Endodermal cell (in vitro differentiated cells): ENCODE measurements at places on chromosomes 7 and 10. TPM values are rescaled to one million over a fixed set of nuclear protein-coding genes. Genes with fewer than 3 reads are reported as not detected.

DNA sequence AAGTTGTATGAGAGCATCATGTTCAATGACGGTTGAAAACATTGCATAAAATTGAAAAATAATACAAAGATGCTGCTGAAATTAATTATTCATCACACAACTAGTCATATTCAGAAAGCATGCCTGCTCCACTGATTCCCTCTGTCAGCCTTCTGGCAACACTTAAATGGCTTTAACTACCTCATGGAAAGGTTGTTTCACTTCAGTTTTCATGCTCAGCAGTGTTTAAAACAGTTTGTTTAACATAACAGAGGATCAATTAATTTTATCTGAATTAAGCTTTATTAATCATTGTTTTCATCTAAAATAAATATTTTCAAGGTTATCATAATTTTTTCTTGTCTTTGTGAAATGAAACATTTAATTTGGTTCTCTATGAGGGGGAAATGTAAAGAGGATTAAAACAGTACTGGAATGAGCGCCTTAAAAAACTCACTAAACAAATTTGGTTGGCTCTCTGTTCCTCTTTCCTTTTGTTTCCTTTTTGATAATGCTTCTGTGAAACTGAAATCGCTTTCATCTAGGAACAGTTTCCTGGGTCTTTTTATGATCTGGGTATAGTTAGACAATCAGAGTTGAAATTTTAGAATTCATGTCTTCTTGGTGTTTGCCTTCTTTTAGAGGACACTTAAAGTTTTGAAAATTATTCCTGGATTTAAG lies 427.4 kb downstream of the SH2D4B start:
- H3K36me3 ChIP-seq: no peaks in the 10 kb centered on the region
- no peak overlapping the region for H3K27ac ChIP-seq
- DNase-seq: no peak
- peaks cover 4% of the 10 kb centered on the region for H3K4me1 ChIP-seq
- H3K4me3 ChIP-seq: no peak overlapping the region

The DENND2A gene
- 27.0 and 28.5 TPM in 2 replicates for total RNA-seq

- DNase-seq: no peak
- no peaks in the 10 kb centered on the region for H3K4me1 ChIP-seq
- no peak overlapping the region for H3K27ac ChIP-seq
- H3K4me3 ChIP-seq: no peak overlapping the region
- no peaks in the 10 kb centered on the region for H3K27me3 ChIP-seq
- H3K36me3 ChIP-seq: no peaks in the 10 kb centered on the region
Measured at GRCh38 chr10:74799721-74800221, 26.6 kb upstream of the KAT6B start.

DNA sequence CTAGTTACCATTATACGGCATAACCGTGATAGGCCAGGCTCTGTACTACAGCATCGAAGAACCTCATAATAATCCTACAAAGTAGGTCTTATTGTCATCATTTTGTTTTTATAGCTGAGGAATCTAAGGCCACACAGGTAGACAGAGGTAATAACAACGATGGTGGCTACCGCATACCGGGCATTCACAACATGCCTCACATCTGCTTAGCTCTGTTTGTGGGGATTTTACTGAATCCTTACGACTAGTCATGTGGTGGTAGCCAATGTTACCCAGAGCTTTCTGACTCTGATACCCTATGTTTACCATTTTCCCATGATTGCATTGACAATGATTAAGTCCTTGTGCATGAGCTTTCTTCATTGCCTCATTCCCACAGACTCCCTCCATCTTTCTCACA lies 269.4 kb downstream of the TCF7L2 start:
- no peaks in the 10 kb centered on the region for H3K4me1 ChIP-seq
- no peaks in the 10 kb centered on the region for H3K36me3 ChIP-seq
- H3K4me3 ChIP-seq: no peak overlapping the region
- H3K27me3 ChIP-seq: peaks cover 7% of the 10 kb centered on the region

The IDI2 gene
- total RNA-seq: not detected in 2 replicates

DNA sequence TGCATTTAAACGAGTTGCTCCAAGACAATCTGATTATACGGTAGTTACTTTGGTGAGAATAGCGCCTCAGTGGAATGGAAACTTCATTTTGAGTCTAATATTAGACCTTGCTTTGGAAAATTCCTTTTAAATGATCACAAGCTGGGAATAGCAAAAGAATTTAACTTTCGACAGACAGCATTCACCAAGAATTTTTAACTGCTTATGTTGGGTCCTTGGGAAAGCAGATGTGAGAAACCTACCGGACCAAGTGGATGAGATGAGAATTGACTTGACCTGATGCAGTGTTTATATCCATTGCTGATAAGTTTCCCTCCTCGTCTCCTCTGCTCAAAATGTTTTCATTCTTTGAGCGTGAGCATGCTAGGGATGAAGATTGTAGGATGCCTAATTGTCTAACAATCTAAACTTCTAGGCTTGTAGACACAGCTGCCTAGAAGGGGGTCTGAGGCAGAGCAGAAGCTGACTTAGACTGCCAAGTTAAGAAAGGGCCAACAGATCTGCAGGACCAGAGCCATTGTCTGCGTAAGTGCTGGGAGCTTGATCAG lies 126.9 kb downstream of the CNNM2 start:
- no peaks in the 10 kb centered on the region for H3K36me3 ChIP-seq
- H3K4me1 ChIP-seq: no peaks in the 10 kb centered on the region
- peak overlapping the region; percentile 25 for H3K27ac ChIP-seq
- no peak for DNase-seq
- H3K4me3 ChIP-seq: no peak overlapping the region
- H3K27me3 ChIP-seq: no peaks in the 10 kb centered on the region

- H3K27me3 ChIP-seq: no peaks in the 10 kb centered on the region
- H3K4me1 ChIP-seq: no peaks in the 10 kb centered on the region
- H3K36me3 ChIP-seq: no peaks in the 10 kb centered on the region
- H3K4me3 ChIP-seq: no peak overlapping the region
- DNase-seq: no peak
- no peak overlapping the region for H3K27ac ChIP-seq
Measured at GRCh38 chr10:35194906-35195305, 68.3 kb downstream of the CREM start.

GRCh38 chr7:100247152-100247757 lies 27.5 kb downstream of the PVRIG start:
- peaks cover 6% of the 10 kb centered on the region for H3K36me3 ChIP-seq
- peaks cover 7% of the 10 kb centered on the region for H3K4me1 ChIP-seq
- DNase-seq: peak; percentile 93

DNA sequence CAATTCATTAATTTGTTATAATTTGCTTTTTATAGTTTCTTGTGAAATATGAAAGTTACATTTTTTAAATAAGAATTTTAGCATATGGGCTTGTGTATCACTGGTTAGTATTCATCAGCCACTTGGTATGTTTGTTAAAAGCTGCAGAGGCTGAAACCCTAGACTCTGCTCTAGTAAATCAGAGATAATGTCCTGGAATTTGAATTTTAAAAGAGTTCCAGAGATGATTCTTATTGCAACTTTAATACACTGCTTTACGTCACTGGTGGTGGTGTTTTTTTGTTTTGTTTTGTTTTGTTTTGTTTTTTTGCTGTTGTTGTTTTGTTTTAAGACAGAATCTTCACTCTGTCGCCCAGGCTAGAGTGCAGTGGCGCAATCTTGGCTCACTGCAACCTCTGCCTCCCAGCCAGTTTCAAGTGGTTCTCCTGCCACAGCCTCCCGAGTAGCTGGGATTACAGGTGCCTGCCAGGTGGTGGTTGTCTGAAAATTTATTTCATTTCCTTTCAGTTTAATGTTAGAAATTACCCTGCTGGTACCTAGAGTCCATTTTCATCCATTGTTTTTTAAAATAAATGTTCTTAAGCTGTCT lies 43.8 kb downstream of the PTPN12 start:
- no peaks in the 10 kb centered on the region for H3K27me3 ChIP-seq
- DNase-seq: no peak
- H3K4me1 ChIP-seq: no peaks in the 10 kb centered on the region
- H3K27ac ChIP-seq: no peak overlapping the region

DNA sequence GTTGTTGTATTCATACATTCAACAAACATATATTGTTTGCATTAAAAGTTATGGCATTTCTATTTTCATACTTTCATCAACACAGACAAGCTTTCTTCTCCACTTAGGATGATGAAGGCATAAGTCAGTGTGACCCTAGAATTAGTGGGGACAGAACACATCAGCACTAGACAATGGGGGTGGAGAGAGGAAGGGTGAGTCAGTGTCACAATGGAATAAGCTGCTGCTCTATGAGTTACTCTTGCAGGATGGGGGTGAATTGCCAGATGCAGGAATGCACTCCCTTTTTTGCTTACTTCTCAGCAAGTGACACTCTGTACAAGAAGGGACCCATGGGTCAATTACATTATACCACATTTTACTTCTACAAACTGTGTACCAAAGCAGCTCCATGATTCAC lies 74.0 kb downstream of the DGKI start:
- H3K4me3 ChIP-seq: no peak overlapping the region
- no peak for DNase-seq
- no peak overlapping the region for H3K27ac ChIP-seq
- no peaks in the 10 kb centered on the region for H3K27me3 ChIP-seq

- H3K36me3 ChIP-seq: no peaks in the 10 kb centered on the region
- peak; percentile 61 for DNase-seq
- H3K4me1 ChIP-seq: peaks cover 4% of the 10 kb centered on the region
- no peaks in the 10 kb centered on the region for H3K27me3 ChIP-seq
- no peak overlapping the region for H3K27ac ChIP-seq
- H3K4me3 ChIP-seq: no peak overlapping the region
Measured at GRCh38 chr10:11539191-11539868, 72.1 kb downstream of the USP6NL start.

GRCh38 chr10:6461961-6462360 lies 118.1 kb downstream of the PRKCQ start:
- H3K27ac ChIP-seq: no peak overlapping the region
- H3K27me3 ChIP-seq: no peaks in the 10 kb centered on the region
- peaks cover 93% of the 10 kb centered on the region for H3K36me3 ChIP-seq
- H3K4me1 ChIP-seq: no peaks in the 10 kb centered on the region
- no peak overlapping the region for H3K4me3 ChIP-seq
- DNase-seq: no peak

GRCh38 chr10:19946245-19946644 lies 130.0 kb downstream of the PLXDC2 start:
- H3K27me3 ChIP-seq: no peaks in the 10 kb centered on the region
- H3K4me1 ChIP-seq: peaks cover 3% of the 10 kb centered on the region
- H3K4me3 ChIP-seq: no peak overlapping the region
- no peak overlapping the region for H3K27ac ChIP-seq

DNA sequence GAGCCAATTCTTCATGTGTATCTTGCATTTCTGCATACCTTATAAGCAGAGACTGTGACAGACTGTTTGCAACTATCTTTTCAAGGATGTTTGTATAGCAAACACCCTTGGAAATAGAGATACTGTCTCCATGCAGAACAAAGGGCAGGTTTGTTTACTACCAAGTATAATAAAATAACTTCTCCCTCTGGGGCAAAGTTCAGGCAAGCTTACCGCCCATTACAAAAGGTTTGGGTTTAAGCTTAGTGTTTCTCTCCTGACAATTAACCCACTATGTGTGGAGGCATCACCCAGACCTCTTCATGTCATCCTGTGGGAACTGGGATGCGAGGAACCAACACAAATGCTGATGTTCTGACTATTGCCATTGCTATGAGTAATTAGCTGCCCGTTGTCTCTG lies 479.1 kb upstream of the ZMIZ1 start:
- H3K4me3 ChIP-seq: peak overlapping the region; percentile 59
- H3K36me3 ChIP-seq: no peaks in the 10 kb centered on the region

The RALA gene
- total RNA-seq: 43.9 and 44.3 TPM in 2 replicates

The SDK1 gene
- 22.7 to 44.6 TPM (median 25.6 TPM) in 3 replicates for total RNA-seq

The TEX36 gene
- not detected in 3 replicates for total RNA-seq

The DDC gene
- 0.84 and 1.1 TPM in 2 replicates for total RNA-seq

DNA sequence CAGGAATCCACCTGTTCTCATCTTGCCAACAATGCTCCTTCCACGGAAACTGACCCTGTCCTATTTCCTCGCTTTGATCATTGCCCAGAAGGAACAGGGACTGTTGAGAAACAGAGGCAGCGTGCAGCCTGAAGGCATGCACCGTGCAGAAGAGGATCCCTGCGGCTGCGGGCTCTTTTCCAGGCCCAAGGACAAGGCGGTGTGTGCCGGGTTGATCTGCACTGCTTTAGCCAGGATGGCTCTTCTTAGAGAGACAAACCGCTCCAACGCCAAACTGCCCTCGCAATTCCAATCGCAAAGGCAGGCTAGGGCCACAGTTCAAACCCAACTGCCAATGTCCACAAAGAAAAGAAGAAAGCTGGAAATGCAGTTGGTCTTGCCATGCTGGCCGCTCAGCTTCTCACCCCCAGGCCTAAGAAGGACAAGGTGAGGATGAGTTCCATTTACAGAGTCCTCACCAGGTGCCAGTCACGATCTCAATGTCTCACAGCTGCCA lies 26.5 kb downstream of the BRI3 start:
- H3K27ac ChIP-seq: no peak overlapping the region
- H3K4me3 ChIP-seq: no peak overlapping the region
- no peaks in the 10 kb centered on the region for H3K27me3 ChIP-seq

- DNase-seq: no peak
- H3K36me3 ChIP-seq: no peaks in the 10 kb centered on the region
- no peaks in the 10 kb centered on the region for H3K27me3 ChIP-seq
- no peak overlapping the region for H3K27ac ChIP-seq
- no peak overlapping the region for H3K4me3 ChIP-seq
Measured at GRCh38 chr10:19872504-19873271, 56.5 kb downstream of the PLXDC2 start.

- no peak overlapping the region for H3K27ac ChIP-seq
- H3K4me1 ChIP-seq: peaks cover 7% of the 10 kb centered on the region
- H3K36me3 ChIP-seq: peaks cover 25% of the 10 kb centered on the region
- H3K4me3 ChIP-seq: peak overlapping the region; percentile 92
- DNase-seq: peak; percentile 83
- H3K27me3 ChIP-seq: no peaks in the 10 kb centered on the region
Measured at GRCh38 chr10:87093632-87094372, 841 bp downstream of the GLUD1 start.

DNA sequence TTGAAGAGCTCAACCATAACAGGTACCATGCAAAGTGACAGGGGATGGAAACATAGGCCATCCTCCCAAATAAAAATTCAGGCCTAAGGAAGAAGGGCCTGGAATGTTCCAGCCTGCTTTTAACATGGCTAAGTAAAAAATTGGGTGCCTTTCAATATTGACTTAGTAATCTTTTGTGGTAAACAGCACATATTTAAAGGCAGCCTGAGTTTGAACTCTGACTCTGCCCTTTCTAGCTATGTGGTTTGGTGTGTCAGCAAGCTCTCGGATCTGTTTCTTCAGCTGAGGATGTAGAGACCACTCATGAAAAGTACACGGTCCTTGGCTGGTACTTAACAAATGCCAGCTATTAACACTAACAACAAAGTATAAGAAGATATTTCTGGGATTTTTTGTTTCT lies 191.8 kb upstream of the CDCA7L start:
- no peak for DNase-seq
- H3K4me3 ChIP-seq: no peak overlapping the region
- H3K27me3 ChIP-seq: no peaks in the 10 kb centered on the region
- H3K36me3 ChIP-seq: peaks cover 57% of the 10 kb centered on the region

GRCh38 chr7:23001610-23002009 lies 12.3 kb downstream of the HYCC1 start:
- H3K4me3 ChIP-seq: no peak overlapping the region
- no peak overlapping the region for H3K27ac ChIP-seq
- H3K4me1 ChIP-seq: no peaks in the 10 kb centered on the region
- H3K27me3 ChIP-seq: no peaks in the 10 kb centered on the region
- H3K36me3 ChIP-seq: no peaks in the 10 kb centered on the region
